ENCODE measurements at places on chromosomes 7 and 10.

- no peak for DNase-seq
These were observed 28.7 kb downstream of the ZCCHC24 start for GRCh38 chr10:79416578-79417255.

DNA sequence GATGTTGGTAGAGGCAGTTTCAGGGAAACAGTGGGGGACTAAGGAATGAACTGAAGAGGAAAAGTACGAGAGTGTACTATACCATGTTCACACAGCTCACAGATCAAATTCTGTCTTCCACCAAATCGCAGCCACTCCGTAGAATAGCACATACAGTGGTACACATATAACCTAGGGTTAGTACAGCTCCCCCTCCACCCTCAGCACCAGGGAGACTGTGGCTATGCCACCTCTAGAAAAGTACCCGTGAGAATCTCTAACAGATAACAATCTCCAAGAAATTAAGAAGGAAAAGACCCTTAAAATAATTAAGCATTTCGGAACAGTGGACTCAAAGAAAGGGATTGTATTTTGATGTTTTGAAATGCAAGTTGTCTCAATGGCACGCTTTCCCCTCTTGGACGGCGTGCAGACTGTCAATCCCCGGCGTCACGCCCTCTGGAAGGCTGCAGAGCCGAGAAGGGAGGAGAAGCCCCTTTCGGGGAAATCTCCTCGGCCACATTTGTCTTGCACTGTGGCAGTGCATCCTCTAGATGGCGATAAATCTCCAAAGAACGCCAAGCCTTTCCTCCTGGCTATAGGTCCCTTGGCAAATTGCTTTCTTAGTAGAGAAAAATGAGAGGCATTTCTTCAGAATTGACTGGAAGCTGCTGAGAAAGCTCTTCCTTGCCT, 345.0 kb downstream of the REEP3 start:
- peak; percentile 41 for DNase-seq

- no peak for DNase-seq
These were observed 26.6 kb downstream of the COL13A1 start for GRCh38 chr10:69828144-69828870.

DNA sequence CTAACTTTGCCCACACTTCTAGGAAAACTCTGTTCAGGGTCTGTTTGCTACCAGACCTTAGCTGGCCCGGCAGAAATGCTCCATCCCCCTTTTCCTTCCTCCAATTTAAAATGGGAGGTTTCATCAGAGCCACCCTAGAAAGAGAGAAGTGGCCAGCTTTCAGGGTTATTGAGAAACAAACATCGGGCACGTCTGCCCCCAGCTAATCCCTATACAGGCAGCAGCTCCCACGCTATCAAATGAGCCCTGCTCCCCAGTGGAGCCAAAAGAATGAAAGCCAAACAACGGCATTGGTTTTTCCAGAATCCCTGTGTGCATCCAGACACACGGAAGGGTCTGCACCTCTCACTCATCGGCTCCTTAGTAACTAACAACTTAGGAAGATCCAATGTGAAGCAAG, 132.5 kb downstream of the GRID1 start:
- no peak for DNase-seq

DNA sequence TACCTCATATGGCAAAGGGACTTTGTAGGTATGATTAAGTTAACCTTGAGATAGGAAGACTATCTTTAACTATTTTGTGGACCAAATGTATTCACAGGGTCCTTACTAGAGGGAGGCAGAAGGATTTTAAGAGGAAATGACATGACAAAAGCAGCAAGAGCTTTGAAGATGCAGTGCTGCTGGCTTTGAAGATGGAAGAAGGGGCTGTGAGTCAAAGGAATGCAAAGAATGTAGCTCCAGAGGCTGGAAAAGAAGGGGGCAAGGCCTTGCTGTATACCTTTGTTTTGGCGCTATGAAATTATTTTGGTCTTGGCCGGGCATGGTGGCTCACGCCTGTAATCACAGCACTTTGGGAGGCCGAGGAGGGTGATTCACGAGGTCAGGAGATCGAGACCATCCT, 3.2 kb upstream of the NRBF2 start:
- no peak for DNase-seq

GRCh38 chr7:953547-954327, 743 bp downstream of the ADAP1 start:
- no peak for DNase-seq

DNA sequence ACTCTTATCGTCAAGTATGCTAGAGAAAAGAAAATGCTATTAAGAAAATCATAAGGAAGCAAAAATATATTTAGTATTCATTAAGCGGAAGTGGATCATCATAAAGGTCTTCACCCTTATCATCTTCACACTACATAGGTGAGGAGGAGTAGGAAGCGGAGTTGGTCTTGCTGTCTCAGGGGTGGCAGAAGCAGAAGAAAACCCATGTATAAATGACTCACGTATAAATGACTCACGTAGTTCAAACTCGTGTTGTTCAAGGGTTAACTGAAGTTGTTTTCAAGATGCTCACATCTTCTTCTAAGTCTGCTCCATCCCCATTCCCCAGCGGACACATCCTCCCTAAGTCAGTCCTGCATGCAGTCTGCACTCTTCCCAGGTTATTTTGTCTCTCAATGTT, 72.4 kb downstream of the SFMBT2 start:
- no peak for DNase-seq

DNA sequence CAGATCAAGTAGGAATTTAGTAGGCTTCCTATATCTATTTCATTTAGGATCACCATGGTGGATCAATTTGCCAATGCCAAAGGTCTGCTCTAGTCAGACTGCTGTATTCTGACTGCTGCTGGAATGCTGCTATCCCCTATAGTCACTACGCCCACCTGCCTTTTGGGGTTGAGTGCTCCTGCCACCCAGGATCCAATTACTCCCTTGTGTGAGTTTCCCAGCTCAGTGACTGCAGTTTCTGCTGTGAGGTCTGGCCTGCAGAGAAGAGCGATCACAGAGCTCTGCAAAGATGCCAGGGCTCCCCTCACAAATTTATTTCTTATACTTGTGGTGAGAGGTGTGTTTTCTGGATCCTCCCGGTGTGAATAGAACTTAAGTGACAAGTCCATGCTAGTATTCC, 88.1 kb upstream of the FOXI2 start:
- no peak for DNase-seq

DNA sequence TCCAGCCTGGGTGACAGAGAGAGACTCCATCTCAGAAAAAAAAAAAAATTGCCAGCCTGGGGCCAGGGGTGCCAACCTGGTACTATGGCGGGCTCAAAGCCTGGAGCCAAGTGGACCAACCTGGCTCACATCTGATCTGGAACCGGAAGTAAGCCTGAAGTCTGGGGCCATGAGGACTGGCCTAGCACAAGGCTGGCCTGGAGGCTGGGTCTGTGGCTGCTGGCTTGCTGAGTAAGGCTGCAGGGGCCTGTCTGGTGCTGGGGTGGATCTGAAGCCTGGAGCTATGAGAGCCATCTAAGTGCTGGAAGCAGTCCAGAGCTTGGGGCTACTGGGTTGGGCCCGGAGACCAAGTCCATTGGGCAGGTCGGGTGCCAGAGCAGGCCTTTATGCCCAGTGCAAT, 84.9 kb downstream of the CCDC3 start:
- no peak for DNase-seq

DNA sequence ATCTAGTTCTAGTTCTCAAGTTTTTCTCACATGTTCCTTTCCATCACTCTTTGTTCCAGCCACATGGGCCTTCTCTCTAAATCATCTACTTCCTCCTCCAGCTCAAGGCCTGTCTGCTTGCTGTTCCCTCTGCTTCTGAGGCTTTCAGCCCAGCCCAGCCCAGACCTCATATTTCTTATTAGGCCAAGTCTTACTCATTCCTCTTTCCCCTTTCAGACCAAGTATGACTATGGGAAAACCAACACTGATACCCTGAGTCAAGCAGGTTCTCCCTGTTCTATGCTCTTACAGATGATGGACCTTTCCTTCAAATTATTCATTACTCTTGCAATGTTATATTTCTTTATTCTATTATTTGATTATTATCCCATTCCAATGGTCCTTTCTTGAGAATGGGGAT, 80.3 kb upstream of the SEM1 start:
- no peak for DNase-seq

- no peak for DNase-seq
These were observed 217.5 kb downstream of the POLR1F start for GRCh38 chr7:19491371-19491770.

GRCh38 chr10:50512214-50512595, 111.6 kb downstream of the SGMS1 start:
- no peak for DNase-seq

DNA sequence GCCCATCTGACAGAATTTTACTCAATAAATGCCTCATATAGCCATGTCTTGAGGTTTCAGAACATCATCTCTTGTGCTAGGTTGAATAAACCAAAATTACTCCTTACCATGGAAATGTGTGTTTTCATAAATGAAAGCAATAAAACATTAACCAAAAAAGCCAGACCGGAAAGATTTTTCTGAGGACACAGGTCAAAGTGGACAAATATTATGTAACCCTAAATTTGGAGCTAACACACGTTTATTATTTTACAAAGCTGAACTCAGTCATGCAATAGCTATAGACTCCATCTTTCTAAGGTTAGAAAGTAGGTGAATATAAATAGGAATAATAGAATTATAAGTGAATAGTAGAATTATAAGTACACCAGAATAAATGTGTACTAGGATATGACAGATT, 269.1 kb downstream of the TSPAN12 start:
- no peak for DNase-seq

DNA sequence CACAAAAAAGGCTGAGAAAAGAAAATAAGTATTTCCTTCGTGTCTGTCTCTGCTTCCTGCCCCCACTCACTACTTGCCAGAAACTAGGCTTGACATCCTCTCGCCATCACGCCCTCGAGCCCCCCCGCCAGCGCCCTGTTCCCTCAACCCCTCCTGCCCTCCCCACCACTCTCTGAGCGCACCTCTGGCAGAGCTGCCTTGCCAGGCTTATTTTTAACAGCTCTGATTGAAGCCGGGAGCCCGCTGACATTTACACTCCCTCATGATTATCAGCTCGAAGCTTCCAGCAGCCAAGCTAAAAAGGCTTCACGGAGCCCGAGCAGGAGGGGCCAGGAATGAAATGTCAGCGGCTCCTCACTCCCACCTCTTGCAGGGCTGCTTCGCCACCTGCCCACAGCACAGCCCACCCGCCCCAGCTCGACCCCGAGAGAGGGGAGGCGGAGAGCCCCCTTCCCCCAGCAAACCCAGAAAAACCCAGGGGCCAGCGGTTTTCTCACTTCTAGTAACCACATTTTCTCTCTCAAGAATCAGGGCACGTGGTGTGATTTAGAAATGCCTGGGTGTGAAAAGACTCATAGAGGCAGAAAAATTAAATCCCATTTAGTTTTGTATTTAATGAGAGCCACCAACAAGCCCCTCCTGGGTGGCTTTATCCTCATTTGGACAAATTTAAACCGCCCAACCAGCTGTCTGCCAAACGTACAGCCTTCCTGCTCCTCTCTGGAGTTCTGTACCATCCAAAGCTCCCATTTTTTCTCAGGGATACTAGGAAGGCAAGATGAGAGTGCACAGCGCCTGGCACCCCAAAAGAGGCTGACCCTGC, 89.3 kb downstream of the SLIT1 start:
- no peak for DNase-seq

DNA sequence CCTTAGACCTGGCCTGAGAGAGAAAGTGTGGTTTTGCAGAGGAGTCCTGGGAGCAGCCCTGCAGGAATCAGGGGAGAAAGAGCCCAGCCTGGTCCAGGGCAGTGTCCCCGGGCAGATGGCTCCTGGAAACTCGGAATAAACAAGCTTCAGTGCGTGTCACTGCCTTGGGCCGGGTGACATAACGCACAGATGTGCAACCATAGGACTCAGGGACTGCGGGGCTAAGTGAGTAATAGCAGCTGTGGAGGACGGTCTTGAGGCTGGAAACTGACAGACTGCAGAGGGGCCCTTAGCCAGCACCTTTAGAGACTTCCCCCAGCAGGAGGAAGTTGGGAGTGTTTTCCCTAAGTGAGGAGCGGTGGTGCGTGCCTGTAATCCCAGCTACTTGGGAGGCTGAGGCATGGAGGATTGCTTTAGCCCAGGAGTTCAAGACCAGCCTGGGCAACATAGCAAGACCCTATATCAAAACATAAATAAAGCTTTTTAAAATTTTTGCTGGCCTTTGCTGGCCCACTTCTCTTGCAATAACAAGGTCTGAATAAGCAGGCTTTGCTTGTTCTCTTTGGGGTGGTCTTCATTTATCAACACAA, 5.3 kb upstream of the CLIP2 start:
- DNase-seq, result no peak

DNA sequence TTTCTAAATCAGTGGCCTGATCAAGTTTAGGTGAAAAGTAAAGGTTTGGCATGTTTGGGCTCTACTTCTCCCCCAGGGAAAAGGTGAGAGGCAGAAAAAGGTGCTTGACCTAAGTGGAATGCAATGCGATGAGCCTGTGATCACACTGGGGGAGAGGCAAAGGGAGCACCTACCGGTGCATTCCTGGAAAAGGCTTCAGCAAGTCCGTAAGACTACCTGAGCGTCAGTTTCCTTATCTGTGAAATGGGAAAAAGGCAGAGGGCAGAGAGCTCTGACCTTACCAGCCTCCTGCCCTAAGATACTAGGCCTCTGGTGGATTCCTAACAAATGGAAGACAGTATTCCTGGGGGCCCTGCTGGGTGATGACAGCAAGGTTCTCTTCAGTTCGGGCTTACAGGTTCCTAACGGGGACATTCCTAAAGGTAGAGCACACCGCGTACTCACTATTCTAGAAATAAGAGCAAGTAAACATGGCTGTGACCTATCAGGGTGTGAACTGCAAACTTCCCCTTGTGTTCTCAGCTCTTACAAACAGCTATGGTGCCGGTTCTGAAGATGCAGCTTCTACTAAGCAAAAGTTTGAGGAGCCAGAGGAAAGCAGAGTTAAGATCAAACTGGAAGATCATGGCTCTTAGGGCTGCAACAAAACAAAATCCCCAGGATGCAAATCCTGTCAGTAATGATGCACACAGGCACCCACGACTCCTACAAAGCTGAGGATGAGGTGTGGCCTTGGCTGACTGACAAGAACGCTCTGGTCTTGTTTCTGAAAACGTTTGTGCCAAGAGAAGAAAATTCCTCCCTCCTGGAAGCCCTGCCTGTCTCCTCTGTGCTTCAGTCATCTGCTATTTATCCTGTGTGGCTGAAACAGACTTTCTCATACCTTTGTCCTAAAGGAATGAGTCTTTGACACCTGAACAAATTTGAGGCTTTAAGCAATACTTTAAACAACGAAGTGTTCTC, 13.3 kb upstream of the ACSL5 start:
- DNase-seq, result no peak

DNA sequence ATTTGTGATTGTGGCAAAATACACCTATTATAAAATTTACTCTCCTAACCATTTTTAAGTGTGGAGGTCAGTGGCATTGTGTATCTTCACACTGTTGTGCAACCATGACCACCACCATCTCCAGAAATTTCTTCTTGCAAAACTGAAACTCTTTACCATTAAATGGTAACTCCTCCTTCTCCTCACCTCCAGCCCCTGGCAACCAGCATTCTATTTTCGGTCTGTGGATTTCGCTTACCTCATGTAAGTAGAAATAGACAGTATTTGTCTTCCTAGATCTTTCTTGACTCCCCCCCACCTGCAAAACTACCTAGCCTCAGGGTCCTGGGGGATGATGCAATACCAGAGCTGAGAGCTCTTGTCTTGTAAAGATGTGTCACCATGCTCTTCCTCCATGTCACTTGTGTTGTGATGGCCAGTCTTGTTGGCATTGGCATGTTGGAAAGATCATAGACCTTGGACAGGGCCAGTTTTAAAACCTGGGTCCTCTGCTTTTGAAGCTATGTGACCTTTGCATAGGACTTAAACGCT, 71.1 kb upstream of the EMX2 start:
- no peak for DNase-seq
